Activated CD4-positive, CD25-positive, alpha-beta regulatory T cell treated with anti-CD3 and anti-CD28 coated beads, Interleukin-2, amount 50 U/mL, for 16 hours (primary cell): ENCODE measurements at places on chromosomes 16 and 17.

GRCh38 chr17:49100601-49101000 is 32.0 kb upstream of the B4GALNT2 start:
- no peak for DNase-seq

DNA sequence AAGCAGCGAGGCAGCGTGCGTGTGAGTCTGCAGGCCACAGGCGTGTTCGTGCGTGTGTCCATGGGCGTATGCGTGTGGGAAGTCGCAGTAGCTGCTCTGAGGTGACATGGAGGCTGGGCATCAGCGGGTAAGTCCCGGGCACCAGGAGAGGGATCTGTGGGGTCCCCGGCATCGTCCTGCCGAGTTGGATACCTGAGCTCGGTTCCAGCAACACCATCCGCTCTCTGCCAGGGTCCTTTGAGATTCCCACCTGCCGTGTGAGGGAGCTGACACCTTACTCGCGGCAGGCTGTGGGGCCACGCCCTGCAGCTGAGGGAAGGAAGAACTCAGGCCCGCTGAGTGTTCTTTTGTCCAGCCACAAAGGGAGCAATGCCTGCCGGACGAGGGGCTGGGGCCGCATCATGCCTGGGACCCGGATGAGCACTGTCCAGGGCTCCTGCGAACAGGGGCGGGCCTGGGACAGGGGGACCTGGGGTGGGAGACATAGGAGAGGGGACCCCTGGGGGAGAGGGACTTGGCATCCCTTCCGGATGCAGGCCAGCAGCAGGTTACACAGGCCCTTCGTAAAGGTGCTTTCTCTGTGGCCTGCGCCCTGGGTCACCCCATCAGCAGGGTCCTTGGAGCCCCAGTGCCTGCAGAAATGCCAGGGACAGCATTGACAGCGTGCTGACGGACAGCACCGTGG is 5.0 kb upstream of the SNAI3 start:
- DNase-seq = no peak

- DNase-seq = no peak
Observed at GRCh38 chr16:69941251-69942098, 9.7 kb upstream of the CLEC18A start.

DNA sequence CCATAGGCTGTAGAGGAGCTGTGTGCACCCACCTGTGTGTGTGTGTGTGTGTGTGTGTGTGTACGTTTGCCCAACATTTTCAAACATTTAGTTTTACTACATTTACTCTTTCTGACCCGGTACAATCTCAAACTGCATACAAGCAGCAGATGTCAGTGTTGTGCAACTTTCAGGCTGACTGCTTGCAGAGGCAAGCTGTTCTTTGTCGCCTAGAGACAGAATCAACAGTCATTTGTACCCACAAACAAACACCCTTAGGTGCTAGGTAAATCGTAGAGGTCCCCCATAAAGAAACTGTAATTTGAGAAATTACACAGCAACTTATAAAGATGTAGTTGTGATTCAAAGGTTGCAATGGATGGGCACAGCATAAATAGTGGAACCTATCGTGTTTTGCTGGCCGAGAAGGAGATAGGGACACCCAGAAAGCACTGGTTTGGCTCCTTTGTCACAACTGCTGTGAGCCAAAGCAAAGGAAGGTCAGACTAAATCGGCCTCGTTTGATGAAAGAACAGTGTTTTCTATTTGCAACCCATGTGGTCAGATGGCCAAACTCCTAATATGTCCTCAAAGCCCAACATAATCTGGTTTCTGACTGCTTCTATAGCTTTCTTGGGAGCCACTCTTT is 478.4 kb downstream of the TOX3 start:
- DNase-seq = no peak

GRCh38 chr17:37787055-37787757 is 42.3 kb upstream of the HNF1B start:
- DNase-seq = no peak

DNA sequence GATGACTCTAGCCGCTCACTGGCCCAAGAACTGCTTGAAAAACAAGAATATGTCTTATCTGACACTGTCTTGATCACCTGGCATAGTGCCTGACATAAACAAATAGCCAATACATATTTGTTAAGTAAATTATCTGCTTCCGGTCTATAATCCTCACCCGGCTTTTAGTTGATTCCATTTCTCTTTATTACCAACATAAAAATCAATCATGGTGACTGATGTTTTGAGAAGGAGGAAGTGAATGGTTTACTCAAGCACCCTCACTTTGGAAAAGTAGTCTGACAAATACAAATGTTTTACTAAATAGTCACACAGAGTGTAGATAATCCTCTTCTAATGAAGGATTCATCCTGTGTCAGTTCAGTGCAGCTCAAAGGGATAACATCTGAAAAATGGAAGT is 47.0 kb downstream of the SKAP1 start:
- DNase-seq = no peak

GRCh38 chr17:1630662-1631061 is 2.0 kb upstream of the SLC43A2 start:
- DNase-seq = no peak

DNA sequence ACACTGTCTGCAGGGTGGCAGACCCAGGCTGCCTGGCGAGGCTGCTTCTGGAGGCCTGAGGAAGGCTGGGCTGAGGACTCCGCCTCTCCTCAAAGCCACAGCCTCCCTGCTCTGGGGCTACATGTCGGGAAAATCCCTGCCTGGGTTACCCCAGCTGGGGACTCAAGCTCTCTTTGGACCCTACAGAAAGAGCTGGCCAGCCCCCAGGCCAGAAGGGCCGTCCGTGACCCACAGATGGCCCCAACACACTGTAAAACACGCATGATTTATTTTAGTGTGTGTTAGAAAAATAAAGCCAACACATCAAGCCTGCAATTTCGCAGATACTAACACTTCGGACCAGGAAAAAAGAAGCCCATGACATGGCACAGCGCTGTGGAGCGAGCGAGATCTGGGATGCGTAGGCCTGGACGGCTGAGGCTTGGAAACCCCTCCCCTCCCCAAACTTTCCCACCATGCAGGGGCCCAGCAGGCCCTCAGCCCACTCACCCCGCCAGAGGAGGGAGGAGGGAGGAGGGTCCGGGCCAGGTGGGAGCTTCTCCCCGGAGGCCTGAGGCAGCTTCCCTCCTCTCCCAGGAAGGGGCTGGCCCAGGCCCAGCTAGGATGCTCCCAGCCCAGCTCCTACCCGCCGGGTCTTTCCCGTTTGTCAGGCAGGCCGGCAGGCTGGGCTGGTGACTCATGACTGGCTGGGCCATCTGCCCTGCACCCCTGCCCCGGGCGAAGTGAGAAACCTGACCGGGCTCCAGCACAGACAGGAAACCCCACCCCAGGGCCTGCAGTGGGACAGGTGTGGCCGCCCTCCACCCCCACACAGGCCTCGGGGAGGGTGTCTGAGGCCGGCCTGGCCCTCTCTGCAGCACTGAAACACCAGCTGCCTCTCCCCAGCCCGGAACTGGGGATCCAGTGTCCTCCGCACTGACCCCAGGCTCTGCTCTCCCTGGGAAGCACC is 34.1 kb upstream of the SLC38A10 start:
- DNase-seq = no peak

DNA sequence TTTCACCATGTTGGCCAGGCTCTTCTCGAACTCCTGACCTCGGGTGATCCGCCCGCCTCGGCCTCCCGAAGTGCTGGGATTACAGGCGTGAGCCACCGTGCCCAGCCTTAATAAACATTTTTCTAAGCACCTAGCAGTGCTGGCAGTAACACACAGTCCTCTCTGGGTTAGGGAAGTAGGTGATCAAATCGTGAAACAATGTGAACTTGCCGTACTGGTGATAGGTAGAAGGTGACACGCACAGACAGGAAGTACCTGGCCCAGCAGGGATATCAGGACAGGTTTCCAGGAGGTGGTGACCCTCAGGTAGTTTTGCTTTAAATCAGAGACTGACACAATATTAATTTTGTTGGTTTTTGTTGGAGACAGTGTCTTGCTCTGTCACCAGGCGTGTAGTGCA is 4.5 kb downstream of the PLD2 start:
- no peak for DNase-seq

DNA sequence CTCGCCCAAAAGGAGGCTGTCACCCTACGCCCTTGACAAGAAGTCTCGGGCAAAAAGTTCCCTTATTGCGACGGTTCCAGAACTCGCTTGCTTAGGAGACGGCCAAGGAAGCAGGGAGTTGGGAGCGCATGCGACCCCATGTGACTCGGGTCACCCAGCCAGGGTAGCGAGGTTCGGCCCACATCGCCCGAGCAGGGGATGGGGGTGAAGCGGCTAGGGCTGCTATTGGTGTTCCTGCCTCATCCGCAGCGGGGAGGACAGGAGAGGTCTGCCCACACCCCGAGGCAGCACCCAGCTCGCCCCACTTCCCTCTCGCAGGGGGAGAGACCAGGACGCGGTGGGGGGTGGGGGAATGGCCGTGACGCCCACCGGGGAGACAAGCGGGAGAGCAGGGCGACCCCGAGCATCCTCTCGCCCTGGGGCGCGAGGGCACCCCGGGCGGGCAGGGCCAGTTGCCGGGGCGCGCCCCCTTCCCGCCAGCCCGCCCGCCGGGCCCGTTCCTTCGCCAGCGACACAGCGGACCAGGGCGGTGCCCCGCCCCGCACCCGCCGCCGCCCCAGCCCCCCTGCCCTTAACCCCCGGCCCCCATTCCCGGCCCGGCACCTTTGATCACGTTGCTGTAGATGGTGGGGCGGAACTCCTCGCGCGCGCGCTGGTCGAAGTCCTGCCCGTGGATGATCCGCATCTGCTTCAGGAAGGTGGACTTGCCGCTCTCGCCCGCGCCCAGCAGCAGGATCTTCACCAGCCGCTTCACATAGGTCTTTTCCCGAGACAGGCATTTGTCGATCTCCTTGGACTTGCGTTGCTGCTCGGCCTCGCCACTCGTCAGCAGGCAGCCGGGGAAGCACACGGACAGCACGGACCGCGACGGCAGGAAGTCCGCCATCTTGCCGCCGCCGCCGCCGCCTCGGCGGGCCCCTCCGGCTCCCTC is 567 bp downstream of the GNA13 start:
- peak; percentile 22 for DNase-seq

DNA sequence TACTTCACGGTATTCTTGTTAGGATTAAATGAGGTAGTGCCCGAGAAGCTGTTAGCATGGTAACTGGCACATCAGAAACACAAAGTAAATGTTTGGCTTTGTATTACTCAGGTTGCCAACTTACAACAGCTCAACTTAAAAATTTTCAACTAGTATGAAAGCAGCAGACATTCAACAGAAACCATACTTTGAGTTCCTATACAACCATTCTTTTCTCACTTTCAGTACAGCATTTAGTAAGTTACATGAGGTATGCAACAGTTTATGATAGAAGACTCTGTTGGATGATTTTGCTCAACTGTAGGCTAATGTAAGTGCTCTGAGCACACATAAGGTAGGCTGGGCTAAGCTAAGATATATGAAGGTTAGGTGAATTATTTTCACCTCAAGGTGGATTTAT is 7.7 kb downstream of the CENPN start:
- DNase-seq = no peak

GRCh38 chr16:813204-813915 is 12.8 kb upstream of the GNG13 start:
- DNase-seq = no peak

GRCh38 chr17:47663912-47664623 is 14.3 kb downstream of the KPNB1 start:
- peak; percentile 30 for DNase-seq

DNA sequence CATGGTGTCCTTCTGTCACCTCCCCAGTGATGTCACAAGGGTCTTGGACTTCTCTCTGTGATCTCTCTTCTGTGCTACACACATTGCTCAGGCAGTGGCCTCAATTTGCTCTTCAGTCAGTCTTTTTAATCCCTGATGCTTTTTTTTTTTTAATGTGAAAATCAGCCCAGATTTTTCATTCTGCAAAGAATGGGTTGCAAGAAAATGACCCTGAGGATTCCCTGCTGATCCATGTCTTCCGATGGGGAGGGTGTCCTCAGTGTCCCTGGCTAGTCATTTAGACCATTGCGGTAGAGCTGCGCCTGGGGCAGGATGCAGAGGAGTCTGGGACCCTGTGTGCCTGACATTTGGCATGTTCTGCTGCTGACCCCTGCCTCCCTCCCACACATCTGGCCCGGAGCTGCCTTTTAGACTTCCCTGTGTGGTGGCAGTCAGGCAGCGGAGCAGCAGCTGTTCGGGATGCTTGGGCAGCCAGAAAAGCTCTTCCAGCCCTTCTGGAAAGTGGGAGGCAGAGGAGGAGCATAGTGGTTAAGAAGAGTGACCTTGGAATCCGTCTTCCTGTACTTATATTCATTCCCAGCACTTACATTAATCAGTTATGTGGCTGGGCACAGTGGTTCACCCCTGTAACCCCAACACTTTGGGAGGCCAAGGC is 12.3 kb downstream of the GPT2 start:
- DNase-seq = no peak

- no peak for DNase-seq
Observed at GRCh38 chr17:17298108-17298507, 5.1 kb upstream of the NT5M start.

- DNase-seq = no peak
Observed at GRCh38 chr17:41594363-41594915, 7.7 kb upstream of the KRT14 start.

DNA sequence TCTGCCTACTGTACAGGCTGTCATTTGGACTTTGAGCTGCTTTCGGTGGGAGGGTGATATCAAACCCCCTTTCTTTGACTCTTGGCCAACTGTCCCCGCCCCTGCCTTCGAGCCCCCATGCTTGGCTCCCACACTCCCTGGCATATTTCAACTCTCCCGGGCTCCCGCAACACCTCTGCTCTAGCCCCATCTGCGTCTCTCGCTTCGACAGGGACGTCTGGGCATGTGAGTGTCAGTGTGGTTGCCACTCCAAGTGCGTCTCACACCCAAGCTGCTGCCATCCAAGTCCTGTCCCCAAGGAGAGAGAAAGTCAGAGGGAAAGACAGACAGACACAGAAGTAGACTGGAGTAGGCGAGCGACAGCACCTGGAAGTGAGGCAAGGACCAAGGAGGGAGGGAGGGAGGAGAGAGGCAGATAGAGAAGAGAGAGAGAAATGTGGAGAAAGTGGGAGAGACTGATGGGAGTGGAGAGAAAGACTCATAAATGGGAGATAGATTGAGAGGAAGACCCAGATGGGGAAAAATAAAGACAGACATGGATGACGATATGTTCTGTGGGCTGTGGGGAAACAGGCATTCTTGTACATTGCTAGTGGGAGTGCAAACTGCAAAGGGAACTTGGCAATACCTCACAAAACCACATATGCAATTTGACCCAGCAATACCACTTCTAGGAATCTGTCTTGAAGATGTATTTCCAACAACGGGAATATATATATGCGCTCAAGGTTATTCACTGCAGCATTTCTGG is 11.8 kb downstream of the STARD3 start:
- DNase-seq = no peak

GRCh38 chr17:81428516-81428915 is 33.3 kb downstream of the BAHCC1 start:
- DNase-seq = no peak

DNA sequence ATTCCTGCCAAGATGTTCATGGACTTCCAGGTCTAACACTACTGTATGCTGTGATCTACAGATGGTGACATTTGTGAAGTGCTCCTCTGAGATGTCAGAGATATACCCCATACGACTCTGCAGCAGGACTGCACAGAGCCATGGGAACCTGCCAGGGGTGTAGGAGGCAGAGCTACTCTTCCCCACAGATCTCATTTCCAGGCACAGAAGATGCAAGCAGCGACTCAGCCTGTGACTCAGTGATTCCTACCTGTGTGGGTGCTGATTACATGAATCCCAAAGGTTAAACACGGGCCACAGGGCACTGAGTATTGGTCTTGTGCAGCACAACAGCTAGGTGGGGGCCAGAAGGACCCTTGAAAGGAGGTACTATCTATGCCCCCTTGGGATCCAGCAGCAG is 137.0 kb upstream of the SOX9 start:
- no peak for DNase-seq
